ENCODE measurements at places on chromosomes 4 and X.

DNA sequence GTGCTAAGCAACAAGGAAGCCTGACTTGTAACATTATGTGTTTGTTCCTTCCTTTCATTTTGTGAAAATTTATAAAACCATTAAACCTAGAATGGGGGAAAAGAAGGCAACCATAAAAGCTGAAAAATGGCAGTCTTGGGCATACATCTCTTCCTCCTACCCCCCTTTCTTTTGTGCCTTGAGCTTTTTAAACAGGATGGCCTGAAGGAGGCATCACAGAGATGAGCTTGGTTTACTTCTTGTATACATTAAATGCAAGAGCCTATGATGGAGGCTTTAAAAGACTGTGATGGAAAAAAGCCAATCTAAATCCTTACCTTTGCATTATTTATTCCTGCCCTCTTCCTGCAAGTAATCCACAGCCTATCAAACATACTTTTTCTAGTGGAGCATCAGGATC is 36.2 kb upstream of the ADH7 start:
- no peak for DNase-seq

- no peak for DNase-seq
Observed at GRCh38 chrX:13716455-13716854, 18.0 kb downstream of the TRAPPC2 start.

DNA sequence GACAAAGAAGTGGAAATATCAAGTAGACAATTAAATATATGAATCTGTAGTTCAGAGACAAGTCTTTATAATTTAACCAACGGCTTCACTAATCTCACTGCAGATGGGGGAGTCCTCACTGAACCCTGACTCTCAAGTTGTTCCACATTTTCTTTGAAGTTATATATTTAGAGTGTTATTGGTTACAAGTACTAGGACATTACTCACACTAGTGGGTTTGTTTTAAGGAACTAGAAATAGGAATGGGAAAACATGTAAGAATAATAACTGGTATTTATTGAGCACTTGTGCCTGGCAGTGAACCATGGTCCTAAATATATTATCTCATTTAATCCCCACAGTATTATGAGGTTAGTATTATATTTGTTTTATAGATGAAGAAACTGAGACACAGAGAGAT is 22.0 kb downstream of the MND1 start:
- DNase-seq, result no peak

GRCh38 chr4:178602833-178603232 is 1160.6 kb upstream of the AGA start:
- no peak for DNase-seq

DNA sequence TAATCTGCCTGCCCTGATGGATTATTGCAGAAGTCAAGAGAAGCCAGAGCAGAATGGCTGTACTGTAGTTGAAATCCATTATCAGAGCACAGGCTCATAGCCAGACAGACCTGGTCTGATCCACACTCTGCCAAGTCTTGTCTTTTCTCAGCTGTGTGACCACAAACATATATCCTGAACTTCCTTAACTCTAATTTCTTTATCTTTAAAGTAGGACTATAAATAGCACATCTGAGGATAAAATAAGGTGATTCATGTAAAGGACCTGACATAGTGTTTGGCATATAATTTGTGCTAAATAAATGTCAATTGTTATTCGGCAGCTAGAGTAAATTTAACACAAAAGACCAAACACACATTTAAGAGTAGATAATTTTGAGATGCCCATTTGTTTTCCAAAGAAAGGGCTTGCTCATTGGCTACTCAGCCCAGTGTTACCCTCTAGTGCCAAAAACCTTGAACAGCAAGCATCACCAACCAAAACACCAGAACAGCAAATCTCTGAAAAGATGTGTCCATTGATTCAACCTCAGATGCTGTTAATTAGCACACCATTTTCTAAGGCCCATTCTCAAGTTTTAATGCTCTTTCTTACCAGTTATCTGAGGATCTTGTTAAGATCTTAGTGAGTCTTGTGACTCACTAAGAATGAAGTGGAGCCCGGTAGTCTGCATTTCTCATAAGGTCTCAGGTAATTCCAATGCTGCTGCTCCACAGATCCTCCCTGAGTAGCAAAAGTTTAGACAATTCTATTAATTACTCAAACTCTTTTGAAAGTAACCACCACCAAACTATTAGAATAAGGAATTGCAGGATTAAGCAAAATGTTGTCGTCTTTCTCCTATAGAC is 108.8 kb downstream of the HHIP start:
- DNase-seq, result no peak

GRCh38 chrX:136094962-136095361 is 52.4 kb upstream of the FHL1 start:
- no peak for DNase-seq

DNA sequence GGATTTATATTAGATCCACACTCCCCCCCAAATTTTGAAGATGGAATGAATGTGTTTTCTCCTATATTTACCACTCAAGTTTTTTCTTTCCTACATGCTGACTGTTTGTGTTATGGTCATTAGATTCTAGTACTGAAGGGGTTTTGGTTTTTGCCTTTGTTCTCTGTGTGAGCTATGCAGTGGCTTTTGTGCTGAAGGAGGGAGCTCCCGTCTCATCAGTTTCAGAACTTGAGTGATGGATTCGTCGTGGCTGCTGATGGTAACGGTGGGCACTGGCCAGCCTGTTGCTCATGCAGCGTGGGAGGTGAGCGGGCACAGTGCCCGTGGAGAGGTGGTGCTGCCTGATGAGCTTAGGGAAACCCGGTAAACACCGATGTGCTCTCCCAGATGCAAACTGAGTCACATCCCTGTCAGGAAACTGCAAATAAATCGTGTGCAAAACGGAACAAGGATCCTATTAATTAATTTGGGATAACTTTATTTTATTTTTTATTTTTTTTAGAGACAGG is 101.5 kb downstream of the SORBS2 start:
- DNase-seq, result no peak

GRCh38 chrX:135697601-135698000 is 15.8 kb upstream of the CT45A1 start:
- DNase-seq, result no peak

- DNase-seq, result no peak
Observed at GRCh38 chr4:86961605-86962295, 26.9 kb downstream of the AFF1 start.

DNA sequence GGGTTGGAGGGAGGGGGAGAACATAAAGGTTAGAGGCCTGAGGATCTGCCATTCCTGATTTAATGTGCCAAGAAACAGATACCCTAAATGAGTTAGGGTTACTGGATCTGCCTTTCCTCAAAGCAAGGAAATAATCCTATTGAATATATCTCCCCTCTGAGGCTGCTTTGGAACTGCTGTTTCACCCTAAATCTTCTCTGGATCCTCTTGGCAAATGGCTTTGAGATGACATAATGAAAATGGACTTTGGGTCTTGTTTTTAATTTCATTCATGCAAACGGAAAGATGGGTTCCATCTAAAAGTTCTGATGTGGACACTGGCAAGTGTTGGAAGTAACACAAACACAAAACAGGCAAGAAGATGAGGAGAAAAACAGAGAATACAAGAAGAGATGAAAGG is 23.0 kb upstream of the MAOA start:
- no peak for DNase-seq

GRCh38 chr4:177214935-177215334 is 94.7 kb upstream of the NEIL3 start:
- no peak for DNase-seq

- DNase-seq, result peak; percentile 13
Observed at GRCh38 chr4:84451546-84451945, 47.5 kb downstream of the NKX6-1 start.
